Left cardiac atrium (tissue), 4 donors: ENCODE measurements at places on chromosomes 7 and 10.
A peak's percentile ranks its signal among the peaks of the same experiment; 100 is the strongest.

DNA sequence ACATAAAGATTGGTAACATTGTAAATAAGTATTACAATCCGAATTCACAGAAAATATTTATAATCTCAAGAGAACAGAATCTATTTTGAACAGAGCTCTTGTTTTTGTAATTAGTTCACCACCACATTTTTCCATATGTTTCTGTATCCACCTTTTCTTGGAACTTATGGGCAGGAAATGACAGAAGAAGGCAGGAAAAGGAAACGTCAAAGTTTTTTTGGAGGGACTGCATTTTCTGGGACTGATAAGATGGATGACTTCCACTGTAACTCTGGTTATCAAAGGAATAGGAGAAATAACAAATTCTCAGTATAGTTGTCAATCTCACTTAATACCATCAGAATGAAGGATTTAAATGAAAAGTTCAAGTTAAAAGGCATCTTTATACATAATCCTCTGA lies 75.1 kb upstream of the SMNDC1 start:
- DNase-seq, result no peak

DNA sequence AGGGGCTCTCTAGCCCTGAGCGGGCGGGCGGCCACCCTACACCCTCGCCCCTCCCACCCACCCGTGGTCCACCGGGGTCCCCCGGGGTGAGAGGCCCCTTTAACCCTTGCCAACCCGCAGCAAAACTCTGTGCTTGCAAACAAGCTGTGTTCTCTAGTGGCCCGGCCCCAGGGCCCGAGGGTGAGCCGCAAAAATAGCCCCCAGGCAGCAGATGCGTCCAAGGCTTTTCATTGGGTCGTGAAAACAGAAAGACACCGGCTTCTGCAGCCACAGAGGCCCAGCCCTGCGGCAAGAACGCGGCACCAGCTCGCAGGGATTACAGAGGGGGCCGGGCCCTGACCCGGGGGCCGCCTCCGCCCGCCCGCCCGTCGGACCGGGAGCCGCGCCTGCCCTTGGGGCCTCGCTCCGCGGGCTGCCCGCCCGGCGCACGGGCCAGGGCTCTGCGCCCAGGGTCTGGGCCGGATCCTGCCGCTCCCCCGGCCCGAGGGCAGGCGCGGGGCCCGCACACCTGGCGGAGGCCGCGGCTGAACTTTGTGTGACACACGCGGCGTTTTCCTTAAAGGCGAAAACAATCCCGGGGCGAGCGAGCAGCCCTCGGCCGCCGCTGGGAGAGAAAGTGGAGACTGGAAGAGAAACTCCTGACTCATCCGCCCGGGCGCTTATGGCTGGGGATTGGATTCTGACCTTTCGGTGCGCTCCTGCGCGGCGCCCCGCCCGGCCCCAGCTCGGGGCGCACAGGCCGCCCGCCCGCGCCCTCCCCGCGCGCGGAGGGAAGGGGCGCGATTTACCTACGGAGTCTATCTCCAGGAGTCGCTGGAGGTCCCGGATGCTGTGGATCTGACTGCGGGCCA lies 2.8 kb downstream of the PDGFA start:
- peak; percentile 72 for DNase-seq

DNA sequence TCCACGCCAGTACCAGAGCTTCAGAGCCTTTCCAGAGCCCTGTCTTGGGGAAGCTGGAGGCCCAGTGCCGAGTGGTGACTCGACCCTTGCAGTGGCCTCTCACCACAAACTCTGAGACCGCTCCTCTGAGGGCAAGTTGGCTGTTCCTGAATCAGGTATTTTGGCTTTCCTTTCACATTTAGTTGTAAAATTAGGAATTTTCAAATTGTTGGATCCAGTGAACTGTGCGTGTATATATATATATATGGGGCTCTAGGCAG lies 128.7 kb upstream of the UNC5B start:
- no peak for DNase-seq

DNA sequence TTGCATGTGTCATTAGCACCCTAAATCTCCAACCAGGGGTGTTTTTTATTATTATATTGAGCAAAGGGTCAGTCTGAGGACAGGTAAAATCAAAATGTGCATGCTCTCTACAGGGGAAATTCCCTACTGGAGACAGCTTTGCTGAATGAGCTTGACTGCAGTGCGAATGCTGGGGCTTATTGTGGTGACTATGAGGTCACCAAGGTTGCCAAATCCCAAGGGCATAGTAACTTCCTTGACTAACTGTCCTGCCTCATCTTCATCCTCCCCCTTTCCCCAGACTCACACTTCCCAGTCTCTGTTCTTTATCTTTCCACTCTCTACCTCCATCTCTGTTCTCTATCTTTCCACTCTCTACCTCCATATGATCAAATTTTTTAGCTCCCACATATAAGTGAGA lies 22.9 kb upstream of the AOC1 start:
- no peak for DNase-seq

DNA sequence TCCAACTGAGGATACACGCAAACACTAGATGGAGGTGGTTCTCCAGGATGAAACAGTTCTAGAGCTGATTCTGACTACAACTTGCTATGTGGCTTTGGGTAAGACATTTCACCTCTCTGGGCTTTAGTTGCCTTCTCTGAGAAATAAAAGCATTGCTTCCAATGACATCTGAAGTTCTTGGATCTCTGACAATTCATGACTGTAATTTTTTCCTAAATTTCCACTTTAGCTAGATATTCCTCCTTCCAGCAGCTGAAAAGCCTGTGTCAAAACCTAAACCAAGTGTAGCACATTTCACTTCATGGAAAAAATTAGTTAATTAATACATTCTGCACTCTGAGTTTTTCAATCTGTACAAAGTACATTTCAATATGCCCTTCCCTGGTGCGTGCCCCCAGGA lies 50.0 kb upstream of the ANK3 start:
- DNase-seq, result no peak
